ENCODE measurements at places on chromosomes 7 and 10.
A peak's percentile ranks its signal among the peaks of the same experiment; 100 is the strongest.

- DNase-seq = no peak
Measured at GRCh38 chr7:86485827-86486226, 157.9 kb upstream of the GRM3 start.

- no peak for DNase-seq
Measured at GRCh38 chr10:29897999-29898716, 161.2 kb downstream of the JCAD start.

DNA sequence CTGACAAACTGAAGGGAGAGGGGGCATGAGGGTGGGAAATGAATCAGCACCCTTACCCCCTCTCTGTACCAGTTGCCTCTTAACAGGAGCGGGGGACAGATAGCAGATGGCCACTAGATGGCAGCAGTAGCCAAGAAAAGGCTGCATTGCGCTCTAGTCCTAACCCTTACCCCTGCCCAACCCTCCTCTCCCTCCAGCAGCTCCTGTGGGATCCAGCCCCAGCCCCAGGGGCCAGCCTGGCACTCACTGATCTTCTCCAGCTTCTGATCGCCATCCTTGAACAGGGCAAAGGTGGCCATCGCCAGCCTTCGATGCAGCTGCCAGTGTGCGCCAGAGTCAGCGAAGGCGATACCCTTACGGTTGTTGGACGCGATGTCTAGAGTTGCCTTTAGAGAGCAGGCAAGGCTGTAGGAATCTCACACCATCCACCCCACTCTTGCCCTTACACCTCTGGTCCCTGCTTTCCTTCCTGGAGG, 2.2 kb downstream of the CYP17A1 start:
- peak; percentile 63 for DNase-seq

GRCh38 chr10:114686013-114686412, 27.9 kb upstream of the ABLIM1 start:
- no peak for DNase-seq

- DNase-seq = no peak
Measured at GRCh38 chr7:163971-164881, 28.1 kb upstream of the FAM20C start.

GRCh38 chr7:114843102-114843501, 78.8 kb upstream of the MDFIC start:
- DNase-seq = no peak

DNA sequence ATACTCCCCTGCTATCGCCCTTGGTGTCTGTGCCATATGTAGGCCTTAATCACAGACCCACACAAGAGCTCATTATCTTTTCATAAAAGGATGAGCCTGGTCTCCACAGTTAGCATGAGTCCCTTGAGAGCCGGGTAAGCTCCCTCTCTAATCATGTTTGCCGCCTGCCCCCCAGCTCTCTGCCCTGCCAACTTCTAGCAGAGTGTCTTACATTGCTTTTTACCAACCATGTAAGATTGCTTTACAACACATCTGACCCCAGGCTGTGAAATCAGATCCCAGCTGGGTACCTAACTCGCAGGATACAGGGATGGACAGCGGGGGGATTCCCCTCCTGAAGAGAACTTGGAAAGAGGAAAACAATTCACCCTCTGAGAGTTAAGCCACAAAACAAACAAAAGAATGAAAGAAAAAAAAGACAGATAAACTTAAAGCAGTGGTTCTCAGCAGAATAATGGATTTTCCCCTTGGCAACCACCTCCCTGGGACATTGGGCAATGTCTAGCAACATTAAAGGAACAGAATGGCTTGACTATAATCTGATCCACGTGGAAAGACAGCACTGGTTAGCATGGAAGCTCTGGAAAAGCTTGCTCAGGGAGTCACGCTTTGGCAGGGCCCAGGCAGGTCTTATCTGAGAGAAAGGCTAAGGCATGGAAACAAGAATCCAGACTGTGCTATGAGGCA, 39.4 kb upstream of the ATOH7 start:
- no peak for DNase-seq

DNA sequence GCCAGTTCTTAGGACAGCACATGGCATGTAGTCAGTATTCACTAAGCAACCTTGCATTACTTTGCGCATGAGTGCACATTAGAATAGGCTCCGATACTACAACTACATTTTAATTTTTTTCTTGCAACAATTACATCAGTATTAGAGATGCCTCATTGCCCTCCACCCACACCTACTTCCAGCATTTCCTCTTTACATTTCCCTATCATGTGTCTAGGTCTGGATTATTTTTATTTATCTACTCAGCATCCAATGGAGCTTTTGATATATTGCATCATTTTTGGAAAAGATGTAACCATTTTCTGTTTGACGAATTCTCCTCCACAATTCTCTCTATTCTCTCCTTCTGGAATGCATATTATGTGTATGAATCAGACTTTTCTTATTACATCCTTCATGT, 258.2 kb upstream of the GLI3 start:
- DNase-seq = no peak

- no peak for DNase-seq
Measured at GRCh38 chr7:4015371-4015770, 666.7 kb upstream of the FOXK1 start.

GRCh38 chr10:62381385-62382102, 7.4 kb downstream of the ZNF365 start:
- DNase-seq = no peak

DNA sequence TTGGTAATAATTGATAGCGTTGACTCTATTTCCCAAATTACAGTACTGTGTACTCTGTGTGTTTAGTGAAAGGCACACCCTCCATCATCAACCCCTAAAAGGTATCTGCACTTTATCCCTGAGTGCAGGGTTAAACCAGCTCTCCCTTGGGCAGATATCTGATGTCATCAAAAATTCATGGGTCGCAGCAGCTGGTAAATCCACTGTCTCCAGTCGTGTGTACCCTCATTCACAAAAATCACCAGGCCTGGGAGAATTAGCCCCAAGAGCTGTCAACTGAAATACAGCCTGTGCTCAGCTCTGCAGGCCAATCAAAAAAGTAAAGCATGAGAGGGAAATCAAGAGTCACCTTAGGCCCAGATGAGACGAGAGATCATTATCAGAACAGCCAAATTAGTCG, 103.7 kb downstream of the HIP1 start:
- DNase-seq = no peak

- no peak for DNase-seq
Measured at GRCh38 chr10:98533241-98533640, 86.5 kb upstream of the HPS1 start.

DNA sequence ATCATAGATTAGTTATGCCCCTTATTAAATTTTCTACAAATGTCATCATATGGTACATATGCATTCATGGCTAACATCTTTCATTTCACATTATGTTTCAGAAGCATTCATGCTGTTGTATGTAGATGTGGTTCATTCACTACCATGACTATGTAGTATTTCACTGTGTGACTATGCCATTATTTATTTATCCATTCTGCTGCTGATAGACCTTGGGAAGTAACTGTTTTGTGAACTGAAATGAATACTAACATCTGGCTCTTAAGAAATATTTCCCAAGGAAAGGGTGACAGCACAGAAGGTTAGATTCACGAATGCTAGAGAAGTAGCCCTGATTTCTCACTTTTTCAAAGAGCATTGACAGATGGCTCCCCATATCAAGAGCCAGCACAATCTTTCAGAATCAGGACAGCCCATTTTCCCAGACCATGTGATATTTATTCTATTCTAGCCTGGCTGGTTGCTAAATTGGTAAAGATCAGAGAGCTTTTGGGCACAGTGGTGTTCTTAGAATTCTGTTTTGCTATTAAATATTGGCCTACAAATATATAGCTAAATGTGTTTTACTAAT, 157.4 kb downstream of the DYNC1I1 start:
- DNase-seq = no peak

DNA sequence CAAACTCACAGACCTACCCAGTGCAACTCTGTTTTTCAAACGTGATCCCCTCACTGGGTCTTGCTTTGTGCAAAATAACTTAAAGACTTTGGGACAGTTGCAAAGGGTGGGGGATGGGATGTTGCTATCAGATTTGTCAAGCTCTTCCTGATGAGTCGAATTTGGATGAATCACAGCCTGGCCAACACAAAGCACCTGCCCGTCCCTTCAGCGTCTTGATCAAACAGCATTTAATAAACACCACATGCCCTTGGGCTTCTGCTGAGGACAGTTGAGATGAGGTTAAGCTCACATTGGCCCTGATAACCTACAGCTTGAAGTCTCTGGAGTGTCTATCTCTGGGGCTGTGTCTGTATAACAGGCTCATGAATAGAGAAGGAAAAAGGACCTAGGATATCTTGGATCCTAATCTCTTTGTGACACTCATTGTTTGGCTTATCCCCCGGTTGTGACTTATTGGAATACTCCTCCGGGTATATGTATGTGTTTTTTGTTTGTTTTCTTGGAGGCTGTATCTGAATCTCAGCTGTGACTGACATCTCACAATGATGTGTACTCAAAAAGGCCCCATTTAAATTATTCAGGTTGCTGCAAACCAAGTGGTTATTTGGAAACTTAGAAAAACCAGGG, 132.6 kb upstream of the NAMPT start:
- DNase-seq = no peak

DNA sequence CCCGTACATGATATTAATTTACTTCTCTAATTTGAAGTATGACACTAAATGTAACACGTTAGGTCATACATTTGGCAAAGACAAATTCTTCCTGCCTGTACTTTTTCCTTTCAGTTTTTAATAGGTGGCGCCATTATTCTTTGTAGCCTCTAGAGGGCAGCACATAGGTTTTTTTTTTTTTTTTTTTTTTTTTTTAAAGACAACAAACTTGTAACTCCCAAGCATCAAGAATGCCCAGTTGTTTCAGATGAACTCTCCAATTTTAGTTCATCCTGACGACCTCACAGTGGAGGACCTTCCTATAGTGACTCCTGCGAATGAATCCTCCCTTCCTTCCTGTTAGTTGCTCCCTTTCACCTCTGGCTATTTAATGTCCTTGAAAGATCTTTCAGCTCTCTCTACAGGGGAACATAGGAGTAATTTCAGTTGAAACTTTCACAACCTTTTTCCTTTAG, 139.3 kb upstream of the HDAC9 start:
- no peak for DNase-seq

- DNase-seq = no peak
Measured at GRCh38 chr7:91306266-91306665, 42.0 kb downstream of the FZD1 start.

DNA sequence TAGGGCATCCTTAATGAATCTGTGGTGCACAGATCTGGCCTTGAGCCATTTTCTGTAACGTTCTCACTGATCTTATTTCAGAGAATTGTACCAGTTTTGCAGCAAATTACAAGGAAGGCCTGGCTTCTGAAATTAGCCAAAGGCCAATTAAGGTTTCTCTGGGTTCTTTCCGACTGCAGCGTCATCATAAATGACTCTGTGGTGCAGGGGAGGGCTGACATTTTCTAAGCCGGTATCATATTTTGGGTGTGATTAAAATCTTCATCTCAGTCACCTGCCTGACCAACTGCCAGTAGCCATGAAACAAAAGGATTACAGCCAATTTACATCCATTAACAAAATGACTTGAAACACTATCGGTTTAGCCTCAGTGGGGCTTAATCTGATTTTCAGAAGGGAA, 363.7 kb downstream of the ADRA2A start:
- no peak for DNase-seq

DNA sequence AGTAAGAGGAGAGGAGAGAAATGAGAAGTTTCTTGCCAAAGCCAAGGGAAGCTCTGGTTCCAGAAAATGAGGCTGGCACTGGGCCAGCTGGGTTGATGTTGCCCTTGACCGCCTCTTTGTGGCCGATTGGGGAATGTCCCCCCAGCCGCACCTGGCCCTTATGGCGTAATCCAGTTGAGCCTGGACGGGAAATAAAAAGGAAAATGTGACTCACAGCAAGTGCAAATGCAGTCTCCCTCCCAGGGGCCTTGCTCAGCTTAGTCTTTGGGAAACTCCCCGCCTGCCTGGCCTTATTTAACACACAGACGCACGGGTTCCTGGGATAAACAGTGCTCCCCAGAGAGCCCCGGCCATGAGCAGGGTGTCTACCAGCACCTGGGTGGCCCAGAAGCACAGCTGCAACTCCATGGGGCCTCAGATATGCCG, 174.8 kb downstream of the KIAA1217 start:
- peak; percentile 75 for DNase-seq

DNA sequence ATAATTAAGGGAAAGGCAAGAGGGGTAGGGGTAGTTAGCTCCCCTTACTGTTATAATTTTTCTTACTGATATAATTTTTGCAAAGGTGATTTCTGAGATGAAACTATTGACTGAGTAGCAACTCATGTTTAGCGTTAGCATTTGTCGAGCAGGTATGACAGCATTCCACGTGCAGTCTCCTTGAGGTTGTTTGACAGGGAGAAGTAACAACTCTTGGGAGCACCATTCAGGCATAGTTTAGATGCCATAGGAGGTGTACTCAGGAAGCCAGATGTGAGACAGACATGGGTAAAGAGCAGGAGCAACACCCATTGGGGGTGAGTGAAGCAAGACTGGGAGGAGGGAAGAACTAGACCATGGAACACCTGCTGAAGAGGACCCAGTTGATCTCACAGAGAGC, 96.6 kb upstream of the KLF6 start:
- DNase-seq = no peak

All from omental fat pad (tissue), 4 donors.